Osteoblast (primary cell): ENCODE measurements at places on chromosomes 11 and 22.

- H3K4me1 ChIP-seq, result no peaks in the 10 kb centered on the region
- H3K36me3 ChIP-seq, result no peaks in the 10 kb centered on the region
- no peak overlapping the region for H3K4me3 ChIP-seq
Measured at GRCh38 chr11:14125529-14125928, 163.0 kb downstream of the SPON1 start.

DNA sequence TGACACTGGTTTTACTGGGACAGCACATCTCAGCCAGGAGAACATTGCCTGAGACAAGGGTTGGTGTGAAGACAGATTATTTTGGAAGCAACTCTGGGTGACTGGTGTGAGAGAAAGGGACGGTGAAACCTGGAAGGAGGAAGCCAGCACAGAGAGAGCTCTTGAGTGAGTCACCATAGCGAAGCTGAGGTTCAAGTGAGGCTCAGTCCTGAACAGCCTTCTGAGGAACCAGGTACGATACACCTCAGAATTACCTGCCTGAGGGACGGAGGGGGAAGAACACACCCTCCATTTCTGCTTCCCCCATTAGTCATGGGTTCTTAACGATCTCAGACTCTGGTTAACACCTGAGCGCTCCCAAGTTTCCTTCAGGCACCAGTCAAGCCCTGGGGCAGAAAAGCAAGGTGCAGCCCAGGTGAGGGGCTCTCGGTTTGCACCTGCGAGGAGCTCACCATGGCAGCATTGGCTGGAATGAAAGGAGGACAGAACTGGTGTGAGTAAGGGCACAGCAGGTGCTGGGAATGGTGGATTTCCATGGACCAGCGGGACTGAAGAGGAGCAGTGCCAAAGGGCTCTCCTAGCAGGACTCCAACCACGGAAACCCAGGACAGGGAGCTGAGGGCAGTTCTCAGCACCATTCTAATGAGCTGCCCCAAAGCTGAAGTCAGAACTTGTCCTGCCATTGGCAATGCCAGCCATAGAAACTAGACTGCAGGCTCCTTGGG is 459.3 kb downstream of the OPCML start:
- H3K4me1 ChIP-seq, result no peaks in the 10 kb centered on the region
- no peaks in the 10 kb centered on the region for H3K36me3 ChIP-seq
- H3K27me3 ChIP-seq, result peaks cover 16% of the 10 kb centered on the region
- no peak for DNase-seq
- no peak overlapping the region for H3K27ac ChIP-seq

DNA sequence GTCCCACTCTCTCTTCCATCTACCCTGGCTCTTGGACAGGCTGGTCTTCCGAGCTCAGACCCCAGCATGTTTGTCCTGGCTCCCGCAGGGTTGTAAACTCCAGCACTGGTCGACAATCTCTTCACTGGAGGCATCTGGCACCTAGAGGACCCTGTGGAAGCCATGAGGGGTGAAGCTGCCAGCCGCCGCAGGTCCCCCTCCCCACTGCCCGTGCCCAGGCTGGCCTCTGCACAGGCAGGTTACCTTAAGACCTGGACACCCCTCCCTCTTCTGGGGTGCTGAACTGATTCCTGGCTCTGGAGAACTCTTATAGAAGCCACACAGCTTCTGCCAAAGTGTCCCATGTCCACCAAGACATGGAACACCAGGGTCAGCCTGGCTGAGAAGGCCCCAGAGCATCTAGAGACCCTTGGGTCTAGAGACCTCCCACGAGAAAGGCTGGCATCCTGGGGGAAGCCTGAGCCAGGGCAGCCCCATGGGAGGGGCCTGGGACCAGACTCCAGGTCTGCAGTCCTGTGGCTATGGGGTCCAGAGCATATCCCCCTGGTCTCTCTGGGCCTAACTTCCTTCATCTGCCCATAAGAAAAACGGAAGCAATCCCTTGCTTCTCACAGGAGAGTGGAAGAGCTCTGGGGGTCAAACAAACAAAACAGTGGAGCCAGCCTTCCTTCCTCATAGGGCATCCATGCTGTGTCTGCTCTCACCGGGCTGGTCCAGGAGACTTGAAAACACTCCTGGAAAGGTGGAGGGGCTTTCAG is 30.6 kb downstream of the LMO1 start:
- H3K27ac ChIP-seq, result no peak overlapping the region
- no peaks in the 10 kb centered on the region for H3K27me3 ChIP-seq
- H3K36me3 ChIP-seq, result no peaks in the 10 kb centered on the region
- DNase-seq, result peak; percentile 56
- no peak overlapping the region for H3K4me3 ChIP-seq

GRCh38 chr22:23984430-23984829 is 4.5 kb downstream of the GSTT2 start:
- no peaks in the 10 kb centered on the region for H3K36me3 ChIP-seq
- no peak overlapping the region for H3K4me3 ChIP-seq
- peaks cover under 1% of the 10 kb centered on the region for H3K4me1 ChIP-seq
- DNase-seq, result peak; percentile 35
- H3K27me3 ChIP-seq, result no peaks in the 10 kb centered on the region

DNA sequence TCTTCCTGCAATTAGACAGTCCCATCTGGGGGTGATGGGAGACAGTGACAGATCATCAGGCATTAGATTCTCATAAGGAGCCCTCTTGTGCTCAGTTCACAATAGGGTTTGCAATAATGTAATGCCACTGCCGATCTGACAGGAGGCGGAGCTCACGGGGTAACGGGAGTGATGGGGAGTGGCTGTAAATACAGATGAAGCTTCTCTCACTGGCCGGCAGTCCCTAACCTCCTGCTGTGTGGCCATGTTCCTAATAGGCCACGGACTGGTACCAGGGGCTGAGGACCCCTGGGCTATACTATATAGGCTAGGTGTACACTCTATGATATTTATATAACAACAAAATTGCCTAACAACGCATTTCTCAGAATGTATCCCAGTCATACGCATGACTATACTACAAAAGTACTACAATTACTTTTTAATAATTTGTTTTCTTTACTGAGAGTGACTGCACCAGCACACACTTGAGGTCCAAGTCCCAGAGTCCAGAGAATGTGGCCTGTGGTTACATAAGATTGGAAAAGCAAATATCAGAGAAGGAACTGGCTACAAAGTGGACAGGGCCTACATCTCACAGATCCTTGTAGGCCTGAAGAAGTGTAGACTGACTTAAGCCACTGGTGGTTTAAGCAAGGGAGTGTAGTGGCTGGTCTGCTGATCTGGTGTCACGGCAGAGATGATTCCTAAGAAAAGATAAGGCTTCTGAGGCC is 200.0 kb downstream of the LARGE1 start:
- DNase-seq, result no peak
- H3K4me1 ChIP-seq, result no peaks in the 10 kb centered on the region
- no peaks in the 10 kb centered on the region for H3K36me3 ChIP-seq
- H3K27me3 ChIP-seq, result no peaks in the 10 kb centered on the region

- no peaks in the 10 kb centered on the region for H3K4me1 ChIP-seq
- peaks cover 17% of the 10 kb centered on the region for H3K27me3 ChIP-seq
- DNase-seq, result no peak
Measured at GRCh38 chr11:119924017-119924416, 195.0 kb upstream of the NECTIN1 start.

DNA sequence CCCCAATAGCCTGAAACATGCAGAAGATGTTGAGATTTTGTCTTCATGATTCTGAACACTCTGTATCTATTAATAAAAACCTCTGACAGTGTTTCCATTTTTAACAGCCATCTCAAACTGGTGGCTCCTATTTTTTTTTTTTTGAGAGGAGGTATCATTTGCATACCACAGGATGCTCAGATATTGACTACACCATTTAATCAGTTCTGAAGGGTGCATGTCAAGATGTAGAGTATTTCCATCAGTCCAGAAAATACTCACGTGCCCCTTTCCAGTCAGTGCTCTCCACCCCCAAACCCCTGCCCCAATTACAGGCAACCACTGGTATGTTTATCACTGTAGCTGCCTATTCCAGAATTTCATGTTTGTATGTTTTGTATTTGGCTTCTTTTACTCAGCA is 85.3 kb upstream of the SORL1-AS1 start:
- no peaks in the 10 kb centered on the region for H3K36me3 ChIP-seq
- H3K4me3 ChIP-seq, result no peak overlapping the region

- no peak overlapping the region for H3K27ac ChIP-seq
- peak overlapping the region; percentile 82 for H3K4me3 ChIP-seq
- H3K4me1 ChIP-seq, result peaks cover 6% of the 10 kb centered on the region
- H3K27me3 ChIP-seq, result no peaks in the 10 kb centered on the region
- H3K36me3 ChIP-seq, result no peaks in the 10 kb centered on the region
- DNase-seq, result peak; percentile 83
Measured at GRCh38 chr11:66465373-66466224, 1.1 kb upstream of the PELI3 start.

DNA sequence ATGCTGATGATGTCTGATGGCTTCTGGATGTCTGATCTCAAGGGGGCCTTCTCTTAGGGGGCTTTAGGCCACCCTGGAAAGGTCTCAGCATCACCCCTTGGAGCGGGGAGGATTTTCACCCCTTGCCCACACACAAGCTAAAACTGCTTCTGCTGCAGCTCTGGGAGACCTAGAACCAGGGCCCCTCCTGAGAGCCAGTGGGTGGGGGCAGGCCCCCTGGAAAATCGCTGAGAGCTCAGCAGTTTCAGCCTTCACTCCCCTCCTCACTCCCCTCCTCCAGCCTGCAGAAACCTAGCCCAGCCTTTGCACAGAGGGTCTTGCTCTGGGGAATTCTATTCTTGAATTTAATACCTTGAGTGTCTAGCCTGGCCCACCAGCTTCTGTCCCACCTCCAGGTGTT is 17.2 kb downstream of the CD6 start:
- H3K27ac ChIP-seq, result no peak overlapping the region
- H3K4me1 ChIP-seq, result peaks cover 8% of the 10 kb centered on the region
- no peaks in the 10 kb centered on the region for H3K36me3 ChIP-seq

DNA sequence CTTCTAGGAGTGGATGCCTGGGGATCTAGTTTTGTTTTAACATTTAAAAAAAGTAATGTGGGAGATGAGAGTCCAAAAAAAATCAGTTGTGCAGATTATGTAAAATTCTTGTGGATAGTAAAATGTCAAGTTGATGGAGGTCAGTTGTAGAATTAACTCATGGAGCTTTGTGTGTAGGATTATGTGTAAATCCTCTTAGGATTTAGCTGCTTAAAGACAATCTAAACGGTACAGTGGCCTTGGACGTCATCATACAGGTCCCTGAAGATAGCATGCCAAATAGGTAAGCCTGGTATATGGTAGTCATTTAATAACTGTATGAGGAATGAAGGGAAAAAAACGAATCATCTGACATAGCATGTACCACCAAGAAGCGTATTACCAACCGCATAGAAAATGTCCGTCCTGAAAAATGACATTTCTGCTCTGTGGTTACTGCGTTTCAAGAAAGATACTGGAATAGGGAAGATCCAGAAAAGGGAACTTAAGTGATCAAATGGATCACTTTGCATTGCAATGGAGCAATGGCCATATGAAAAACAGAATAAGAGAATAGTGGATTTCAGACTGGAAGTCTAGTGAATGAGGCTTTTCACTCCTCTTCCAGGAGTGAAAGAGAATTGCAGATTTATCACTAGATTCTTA is 61.3 kb downstream of the BCL2L13 start:
- no peaks in the 10 kb centered on the region for H3K27me3 ChIP-seq
- H3K36me3 ChIP-seq, result peaks cover 5% of the 10 kb centered on the region

GRCh38 chr11:8933931-8934330 is 1.2 kb upstream of the C11orf16 start:
- peaks cover 8% of the 10 kb centered on the region for H3K4me1 ChIP-seq
- no peak overlapping the region for H3K27ac ChIP-seq
- no peaks in the 10 kb centered on the region for H3K27me3 ChIP-seq
- DNase-seq, result no peak
- no peak overlapping the region for H3K4me3 ChIP-seq

DNA sequence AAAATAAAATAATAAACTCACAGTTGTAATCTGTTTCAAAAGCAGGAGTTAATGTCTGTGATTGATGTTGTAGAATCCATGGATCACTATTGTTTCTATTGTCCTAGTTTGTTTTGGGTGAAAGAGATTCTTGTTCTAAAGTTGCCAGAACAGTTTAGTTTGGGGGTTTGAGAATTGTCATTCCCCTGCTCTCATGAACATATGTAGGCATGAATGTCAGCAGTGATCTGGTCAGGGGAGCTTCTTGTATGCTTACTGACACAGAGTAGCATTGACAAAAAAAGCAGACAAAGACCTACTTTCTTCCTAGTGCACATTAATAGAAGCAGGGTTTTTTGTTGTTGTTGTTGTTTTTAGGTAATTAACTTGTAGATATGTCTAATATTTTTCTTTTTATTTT is 38.6 kb downstream of the ARHGAP1 start:
- no peak for DNase-seq
- no peaks in the 10 kb centered on the region for H3K27me3 ChIP-seq
- H3K4me3 ChIP-seq, result no peak overlapping the region
- peaks cover 48% of the 10 kb centered on the region for H3K36me3 ChIP-seq
- H3K27ac ChIP-seq, result no peak overlapping the region
- H3K4me1 ChIP-seq, result peaks cover 14% of the 10 kb centered on the region

DNA sequence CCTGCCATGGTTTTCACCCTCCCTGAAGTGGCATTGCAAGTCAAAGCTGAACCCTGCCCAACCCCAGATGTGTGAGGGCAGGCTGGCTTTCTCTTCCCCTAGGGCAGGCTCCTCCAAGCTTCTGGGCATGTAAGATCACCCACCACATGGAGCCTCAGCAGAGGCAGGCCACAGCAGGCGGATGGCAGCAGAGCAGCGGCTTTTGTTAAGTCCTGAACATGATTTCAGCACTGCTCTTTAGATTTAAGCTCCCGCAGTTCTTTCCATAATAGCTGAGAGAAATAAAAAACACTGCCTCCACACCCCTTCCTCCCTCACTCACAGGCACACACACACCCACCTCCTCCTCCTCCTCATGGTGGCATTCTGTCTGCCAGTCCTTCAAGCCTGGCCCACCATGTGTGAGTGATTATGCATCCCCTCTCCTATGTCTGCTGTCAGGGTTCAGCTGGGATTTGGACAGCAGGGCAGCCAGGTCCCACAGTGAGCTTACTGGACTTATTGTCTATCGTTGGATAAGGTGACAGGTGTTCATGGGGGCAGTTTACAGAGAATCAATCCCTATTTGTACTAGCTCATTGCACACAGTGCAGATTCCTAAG is 5.0 kb upstream of the NTM start:
- no peaks in the 10 kb centered on the region for H3K36me3 ChIP-seq
- no peak for DNase-seq
- no peaks in the 10 kb centered on the region for H3K4me1 ChIP-seq

- H3K27ac ChIP-seq, result peak overlapping the region; percentile 80
- peaks cover 33% of the 10 kb centered on the region for H3K4me1 ChIP-seq
- no peaks in the 10 kb centered on the region for H3K27me3 ChIP-seq
- no peak for DNase-seq
Measured at GRCh38 chr11:86150847-86151173, 81.9 kb upstream of the PICALM start.

DNA sequence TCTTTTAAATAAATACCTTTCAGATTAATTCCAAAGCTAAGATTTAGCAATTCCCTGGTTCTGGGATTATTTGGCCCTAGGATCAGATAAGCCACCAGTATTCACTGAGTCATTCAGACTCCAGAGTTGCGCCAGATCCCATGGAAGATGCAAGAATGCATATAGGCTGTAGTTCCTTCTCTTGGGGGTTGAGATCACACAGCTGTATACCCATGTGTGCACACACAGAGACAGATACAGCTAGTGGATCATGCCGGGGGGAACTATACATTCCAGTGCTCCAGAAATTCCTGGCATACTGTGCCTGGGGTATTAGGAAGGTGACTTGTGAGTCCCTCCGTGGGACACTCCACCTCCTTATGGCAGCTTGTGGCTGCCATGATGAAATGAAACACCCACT is 75.4 kb downstream of the ZBTB16 start:
- H3K36me3 ChIP-seq, result no peaks in the 10 kb centered on the region
- no peak overlapping the region for H3K4me3 ChIP-seq
- no peak overlapping the region for H3K27ac ChIP-seq
- H3K27me3 ChIP-seq, result peaks cover 18% of the 10 kb centered on the region
